ENCODE measurements at places on chromosomes 12 and 14.
A peak's percentile ranks its signal among the peaks of the same experiment; 100 is the strongest.

GRCh38 chr14:50065583-50065982 lies 50.8 kb downstream of the VCPKMT start:
- DNase-seq: no peak

DNA sequence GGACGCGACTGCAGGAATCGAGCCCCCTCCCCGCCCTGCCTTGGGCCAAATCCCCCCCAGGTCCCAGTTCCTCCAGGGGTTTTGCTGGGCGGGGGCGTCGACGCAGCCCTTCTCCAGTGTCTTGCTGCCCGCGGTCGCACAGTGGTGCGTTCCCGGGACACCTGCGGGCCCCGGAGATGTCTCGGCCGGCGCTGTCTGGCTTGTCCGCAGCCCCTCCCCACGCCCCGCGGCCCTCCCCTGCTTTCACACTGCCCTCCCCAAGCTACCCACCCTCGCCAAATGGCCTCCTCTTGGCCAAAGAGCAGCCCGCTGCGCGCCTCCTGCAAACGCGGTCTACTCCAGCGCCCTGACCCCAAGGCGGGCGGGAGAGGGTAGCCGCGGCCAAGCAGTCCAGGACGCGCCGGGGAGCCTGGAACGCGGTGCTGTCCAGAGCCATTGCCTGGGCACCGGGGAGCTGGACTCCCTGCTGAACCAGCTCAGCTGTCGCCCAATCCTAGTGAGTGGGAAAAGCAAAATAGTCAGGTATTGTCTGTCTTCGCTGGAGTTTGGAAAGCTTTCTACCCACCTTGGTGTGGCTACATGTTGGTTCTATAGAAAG lies 122.0 kb downstream of the AACS start:
- DNase-seq: no peak

GRCh38 chr12:57460841-57461275 lies 1.3 kb downstream of the GLI1 start:
- DNase-seq: no peak

DNA sequence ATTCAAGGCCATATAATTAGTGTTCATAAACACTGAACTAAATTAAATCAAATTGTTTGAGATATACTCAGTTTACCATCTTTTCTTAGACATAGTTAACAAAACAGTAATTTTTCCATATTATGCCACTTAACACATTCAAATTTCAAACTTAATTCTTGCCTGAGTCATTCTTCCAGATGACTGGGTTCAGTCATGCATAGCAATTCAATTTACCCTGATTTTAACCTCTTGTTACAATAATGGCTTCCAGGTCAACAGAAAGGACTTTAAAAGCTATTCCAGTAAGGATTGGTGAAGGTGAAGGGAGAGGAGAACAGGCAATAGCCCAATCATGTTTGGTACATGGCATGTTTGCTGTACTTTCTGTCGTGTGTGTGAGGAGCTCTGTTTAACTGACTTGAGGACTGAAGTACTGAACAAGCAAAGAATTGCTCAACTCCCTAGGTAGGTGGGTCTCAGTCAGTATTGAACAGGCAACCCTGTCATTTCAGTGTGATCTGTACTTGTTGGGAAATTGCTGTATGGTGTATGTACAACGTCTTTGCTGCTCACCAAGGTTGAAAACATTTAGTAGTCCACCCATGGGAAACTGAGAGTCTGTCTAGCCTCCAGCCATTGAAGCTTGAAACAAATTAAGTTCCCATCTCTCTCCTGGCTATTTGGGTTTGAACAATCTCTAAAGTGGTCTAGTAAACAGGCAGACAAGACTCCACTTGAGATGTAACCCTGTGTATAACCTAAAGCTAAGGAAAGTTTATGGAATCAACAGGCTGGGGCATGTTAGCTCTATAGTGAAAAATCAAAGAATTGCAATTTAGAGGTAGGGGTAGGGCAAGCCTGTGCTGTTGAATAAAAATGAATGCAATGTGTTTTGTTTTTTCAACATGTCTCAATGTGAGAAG lies 327.2 kb downstream of the BTG1 start:
- DNase-seq: peak; percentile 49

- no peak for DNase-seq
Measured at GRCh38 chr12:86777325-86777724, 521.1 kb upstream of the MGAT4C start.

DNA sequence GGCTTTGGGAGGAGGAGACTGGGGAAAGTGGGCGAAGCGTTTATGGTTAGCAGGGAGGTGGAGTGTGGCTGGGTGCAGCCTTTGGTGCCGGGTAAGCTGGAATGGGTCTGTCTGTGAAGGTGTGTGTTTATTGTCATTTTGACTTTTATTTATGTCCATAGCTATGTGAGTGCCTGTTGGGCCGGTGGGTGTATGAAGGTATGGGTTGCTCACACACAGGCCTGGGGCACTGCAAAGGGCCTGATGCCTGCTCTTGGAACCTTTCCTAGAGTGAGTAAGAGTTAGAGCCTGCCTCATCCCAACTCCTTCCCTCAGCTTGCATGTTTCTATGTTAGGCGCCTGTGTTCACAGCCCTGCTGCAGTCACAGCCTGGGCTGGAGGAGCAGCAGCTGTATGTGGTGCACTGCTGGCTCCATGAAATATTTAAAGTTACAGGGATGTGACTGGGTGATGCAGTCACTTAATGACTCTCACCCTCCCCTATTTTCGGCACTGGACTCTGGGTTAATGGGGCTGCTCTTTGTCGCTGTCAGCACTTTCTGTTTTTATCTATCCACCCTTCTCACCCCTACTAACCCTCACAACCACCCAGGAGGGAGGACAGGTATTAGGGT lies 2.6 kb upstream of the PPP1R1A start:
- DNase-seq: no peak

- DNase-seq: no peak
Measured at GRCh38 chr12:96335270-96335669, 65.0 kb downstream of the CDK17 start.

DNA sequence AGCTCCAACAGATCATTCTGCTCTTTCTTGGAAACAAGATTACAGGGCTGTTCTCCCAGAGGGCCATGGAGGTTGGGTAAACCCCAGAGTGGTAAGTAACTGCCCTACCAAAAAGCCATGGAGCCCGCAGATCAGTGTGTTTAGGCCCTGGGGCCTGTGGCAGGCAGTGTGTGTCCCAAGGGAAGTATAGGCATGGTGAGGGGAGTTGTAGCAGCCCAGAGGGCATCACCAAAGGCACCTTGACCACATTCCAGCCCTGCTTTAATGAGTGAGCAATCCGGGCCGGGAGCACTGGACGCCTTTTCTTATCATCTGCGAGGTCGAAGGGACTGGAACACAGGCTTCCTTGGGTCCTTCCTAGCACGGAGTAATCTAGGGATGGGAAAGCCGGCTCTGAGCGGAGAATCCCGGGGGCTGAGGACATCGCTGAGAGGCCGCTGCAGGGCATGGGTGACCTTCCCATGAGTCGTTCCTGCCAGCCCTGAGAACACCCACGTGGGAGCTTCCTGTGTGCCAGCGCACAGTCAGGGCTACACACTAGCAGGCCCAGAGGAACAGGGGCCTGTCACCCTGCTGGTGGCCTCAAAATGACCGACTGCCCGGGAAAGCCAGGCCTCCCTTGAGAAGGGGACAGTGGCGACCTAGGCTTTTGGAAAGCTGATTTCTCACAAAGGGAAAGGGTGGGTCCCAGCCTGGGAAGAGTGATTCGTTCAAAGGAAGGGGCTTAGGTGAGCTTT lies 91.3 kb downstream of the NINJ2 start:
- no peak for DNase-seq

DNA sequence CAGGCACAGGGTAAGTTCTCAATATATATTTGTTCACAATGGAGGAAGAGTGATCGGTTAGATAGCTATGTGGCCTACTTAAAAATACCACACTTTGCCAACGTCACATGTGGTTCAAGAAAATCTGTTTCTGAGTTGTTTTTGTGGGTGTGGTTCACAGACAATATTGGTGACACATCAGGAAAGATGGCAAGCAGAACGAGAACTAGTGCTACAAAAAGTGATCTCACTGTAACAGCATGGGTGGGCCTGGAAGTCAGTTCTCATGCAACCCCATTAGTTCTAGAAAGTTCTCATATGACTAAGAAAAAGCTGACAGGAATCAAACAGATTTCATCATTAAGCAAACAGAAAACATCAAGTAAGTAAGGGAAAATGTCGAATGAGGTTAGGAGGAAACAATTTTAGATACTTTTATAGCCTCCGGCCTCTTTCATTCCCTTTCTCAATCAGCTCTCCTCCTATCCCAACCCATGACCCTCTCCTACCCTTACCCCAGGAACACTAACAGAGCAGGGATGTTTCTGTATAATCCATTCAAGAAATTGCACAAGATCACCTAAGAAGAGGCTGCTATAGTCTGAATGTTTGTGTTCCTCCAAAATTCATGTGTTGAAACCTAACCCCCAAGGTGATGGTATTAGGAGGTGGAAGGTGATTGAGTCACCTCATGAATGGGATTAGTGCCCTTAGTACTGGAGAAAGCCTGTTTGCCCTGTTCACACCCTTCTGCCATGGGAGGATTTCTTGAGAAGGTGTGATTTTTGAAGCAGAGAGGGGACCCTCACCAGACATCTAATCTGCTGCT lies 15.5 kb upstream of the NTN4 start:
- no peak for DNase-seq

GRCh38 chr14:77508249-77508648 lies 9.6 kb upstream of the ISM2 start:
- no peak for DNase-seq

DNA sequence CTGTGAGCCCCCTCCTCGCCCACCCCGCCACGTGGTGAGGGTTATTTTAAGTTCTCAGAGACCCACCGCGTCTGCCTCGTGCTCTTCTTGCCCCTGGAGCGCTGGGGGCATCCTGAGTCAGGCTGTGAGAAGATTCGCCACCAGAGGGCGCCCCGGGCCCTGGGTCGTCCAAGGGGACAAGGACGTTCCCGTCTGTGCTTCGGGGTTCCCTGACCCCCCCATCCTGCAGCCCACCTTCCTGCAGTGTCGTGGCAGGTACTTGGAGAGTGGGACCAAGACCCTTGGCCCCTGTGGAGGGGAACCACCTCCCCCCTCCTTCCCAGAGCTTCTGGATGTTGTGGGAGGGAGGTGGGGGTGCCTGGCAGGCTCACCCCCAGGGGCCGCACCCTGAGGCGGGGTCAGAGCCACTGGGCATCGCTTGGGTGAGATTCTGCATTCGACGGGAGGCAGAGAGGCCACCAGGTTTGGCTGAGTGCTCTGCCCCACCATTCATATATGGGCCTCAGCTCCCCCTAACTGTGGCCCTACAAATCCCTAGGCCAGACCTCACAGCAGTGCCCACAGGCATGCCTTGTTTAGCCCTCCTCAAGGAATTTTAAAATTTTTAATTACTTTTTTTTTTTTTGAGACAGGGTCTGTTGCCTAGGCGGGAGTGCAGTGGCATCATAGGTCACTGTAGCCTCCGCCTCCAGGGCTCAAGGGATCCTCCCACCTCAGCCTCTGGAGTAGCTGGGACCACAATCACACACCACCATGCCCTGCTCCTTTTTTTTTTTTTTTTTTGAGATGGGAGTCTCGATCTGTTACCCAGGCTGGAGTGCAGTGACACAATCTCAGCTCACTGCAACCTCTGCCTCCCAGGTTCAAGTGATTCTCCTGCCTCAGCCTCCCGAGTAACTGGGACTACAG lies 17.0 kb downstream of the RHOF start:
- DNase-seq: peak; percentile 38

GRCh38 chr12:43493261-43493797 lies 58.7 kb downstream of the ADAMTS20 start:
- DNase-seq: no peak

DNA sequence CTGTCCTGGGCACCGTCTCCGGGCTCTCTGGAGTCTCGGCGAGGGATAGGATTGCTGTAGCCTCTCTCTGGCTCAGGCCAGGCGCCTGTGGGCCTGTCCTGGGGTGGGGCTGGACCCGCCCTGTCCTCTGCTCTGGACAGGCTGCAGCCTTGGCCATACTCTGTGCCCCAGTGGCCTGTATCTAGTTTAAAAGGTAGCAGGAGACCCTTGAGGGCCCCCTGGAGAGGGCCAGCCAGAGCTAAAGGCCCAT lies 1.8 kb downstream of the KIF26A start:
- DNase-seq: no peak

GRCh38 chr12:95358111-95359083 lies 115.6 kb upstream of the METAP2 start:
- DNase-seq: peak; percentile 12

GRCh38 chr14:99064262-99064954 lies 207.6 kb downstream of the BCL11B start:
- no peak for DNase-seq

- DNase-seq: no peak
Measured at GRCh38 chr12:54416687-54417603, 2.1 kb downstream of the ITGA5 start.

- DNase-seq: no peak
Measured at GRCh38 chr12:27936196-27936595, 36.3 kb downstream of the PTHLH start.

Data from NCI-H1105 (cell line).